ENCODE measurements at places on chromosomes 4 and X.

DNA sequence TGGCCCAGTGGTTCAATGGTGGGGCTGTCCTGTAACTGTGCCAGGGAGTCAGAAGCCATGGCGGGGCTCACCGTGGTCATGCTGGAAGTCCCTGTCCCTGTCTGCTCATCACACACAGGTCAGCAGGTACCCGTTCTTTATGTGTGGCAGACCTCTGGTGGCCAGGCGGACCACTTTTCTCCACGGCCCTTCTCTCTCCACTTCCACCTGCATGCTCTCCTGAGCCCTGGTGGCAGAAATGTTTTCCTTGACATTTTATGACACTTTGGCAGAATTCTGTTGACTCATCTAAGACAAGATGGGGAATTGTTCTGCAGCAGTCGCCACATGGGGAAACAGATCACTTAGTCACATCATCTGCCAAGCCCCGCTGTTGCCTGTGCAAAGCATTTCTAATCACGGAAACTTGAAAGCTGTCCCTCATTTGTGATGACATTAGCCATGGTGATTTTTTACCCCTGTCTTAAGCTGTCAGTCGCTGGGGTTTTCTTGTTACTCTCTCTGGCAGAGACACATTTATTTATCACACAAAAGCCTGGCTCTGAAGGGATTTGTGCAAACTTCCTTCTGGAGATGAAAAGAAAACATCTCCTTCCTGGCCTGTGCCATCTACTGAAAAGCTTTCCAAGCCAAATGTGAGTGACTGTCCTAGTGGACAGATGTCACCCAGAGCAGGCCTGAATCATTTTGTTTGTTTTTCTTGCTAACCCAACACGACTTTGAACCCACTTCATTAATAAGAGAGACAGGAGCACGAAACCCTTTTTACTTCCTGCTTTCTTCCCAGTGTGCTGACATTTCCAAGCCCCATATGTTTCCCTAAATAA, 38.8 kb upstream of the STIM2 start:
- DNase-seq: no peak

GRCh38 chr4:156946516-156947424, 24.8 kb downstream of the PDGFC start:
- no peak for DNase-seq

DNA sequence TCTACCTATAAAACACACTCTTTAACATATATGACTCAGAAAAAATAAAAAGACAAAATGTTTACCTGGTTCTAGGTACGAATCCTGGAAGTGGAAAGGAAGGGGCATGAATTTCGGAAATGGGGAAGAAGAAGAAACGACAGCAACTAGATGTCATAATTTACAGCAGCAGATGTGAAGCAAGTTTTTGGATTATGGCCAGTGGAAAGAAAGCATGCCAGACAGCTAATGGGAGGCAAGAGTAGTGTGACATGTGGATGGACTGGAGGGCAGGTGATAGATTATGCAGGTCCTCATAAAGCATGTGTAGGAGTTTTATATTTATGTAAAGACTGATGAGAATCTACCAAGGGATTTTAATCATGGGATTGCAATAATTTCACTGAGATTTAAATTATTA, 279.0 kb upstream of the TACR3 start:
- no peak for DNase-seq

GRCh38 chr4:26520728-26521450, 30.6 kb upstream of the CCKAR start:
- no peak for DNase-seq

DNA sequence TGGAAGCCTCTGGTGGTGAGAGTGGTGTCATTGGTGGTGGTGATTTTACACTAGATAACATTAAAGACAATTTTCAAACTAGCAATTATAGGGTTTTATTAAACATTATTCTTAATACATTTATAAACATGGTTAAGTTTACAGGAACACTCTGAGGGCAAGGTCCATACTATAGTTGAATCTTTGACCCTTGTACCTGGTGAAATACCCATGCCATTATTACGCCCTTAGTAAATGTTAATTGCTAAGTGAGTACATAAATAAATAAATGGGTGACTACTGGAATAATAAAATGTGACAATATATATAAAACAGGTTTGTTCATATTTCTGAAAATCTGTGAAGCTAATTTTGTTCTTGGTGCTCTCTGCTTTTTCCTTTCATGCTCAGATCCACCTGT, 13.6 kb upstream of the CLNK start:
- DNase-seq: no peak

- DNase-seq: no peak
Measured at GRCh38 chr4:78609580-78609979, 58.0 kb downstream of the ANXA3 start.

- no peak for DNase-seq
Measured at GRCh38 chr4:5416637-5417036, 291.7 kb downstream of the EVC2 start.

DNA sequence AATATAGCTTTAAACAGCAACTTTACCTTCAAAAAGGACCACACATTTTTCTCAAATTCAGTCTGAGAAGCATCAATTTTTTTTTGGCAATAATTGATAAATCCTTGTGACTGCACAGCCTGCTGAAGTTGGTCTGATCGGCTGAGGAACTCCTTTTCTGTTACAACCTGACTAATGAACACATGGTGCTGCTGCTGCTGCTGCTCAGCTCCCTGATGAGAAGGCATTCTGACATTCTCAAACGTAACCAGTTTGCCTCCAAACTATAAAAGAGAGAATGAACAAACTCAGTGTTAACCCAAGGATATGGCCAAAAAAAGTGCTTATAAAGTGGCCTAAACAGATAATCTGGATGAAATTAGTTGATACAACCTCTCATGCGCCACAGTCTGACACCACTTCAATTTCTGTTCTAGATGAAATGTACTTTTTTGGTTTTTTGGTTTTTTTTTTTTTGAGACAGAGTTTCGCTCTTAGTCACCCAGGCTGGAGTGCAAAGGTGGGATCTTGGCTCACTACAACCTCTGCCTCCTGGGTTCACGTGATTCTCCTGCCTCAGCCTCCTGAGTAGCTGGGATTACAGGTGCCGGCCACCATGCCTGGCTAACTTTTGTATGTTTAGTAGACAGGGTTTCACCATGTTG, 26.5 kb downstream of the SEC31A start:
- DNase-seq: no peak

DNA sequence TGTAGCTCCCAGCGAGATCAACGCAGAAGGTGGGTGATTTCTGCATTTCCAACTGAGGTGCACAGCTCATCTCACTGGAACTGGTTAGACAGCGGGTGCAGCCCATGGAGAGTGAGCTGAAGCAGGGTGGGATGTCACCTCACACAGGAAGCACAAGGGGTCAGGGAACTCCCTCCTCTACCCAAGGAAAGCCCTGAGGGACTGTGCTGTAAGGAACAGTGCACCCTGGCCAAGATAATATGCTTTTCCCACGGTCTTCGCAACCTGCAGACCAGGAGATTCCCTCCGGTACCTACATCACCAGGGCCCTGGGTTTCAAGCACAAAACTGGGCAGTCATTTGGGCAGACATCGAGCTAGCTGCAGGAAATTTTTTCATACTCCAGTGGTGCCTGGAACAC, 216.4 kb upstream of the TET2 start:
- DNase-seq: no peak

DNA sequence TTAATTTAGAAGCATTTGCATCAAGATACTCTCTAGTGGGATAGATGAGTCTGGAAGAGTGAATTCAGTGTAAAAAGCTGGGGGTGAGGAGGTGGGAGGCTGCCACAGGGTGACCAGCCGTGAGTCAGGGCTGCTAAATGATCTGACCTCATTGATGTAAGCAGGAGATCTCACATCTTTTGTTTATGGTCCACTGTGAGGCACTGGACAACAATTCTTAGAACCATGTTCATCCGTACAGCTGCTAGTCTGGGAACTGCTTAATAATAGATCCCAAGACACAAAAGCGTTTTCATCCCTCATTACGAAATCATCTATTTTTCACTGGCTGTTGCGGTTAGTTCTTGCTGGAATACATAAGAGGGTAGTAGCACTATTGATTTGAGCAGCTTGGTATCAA, 14.1 kb downstream of the KLF3 start:
- DNase-seq: no peak

GRCh38 chr4:41644288-41644914, 104.1 kb downstream of the PHOX2B start:
- DNase-seq: no peak

- no peak for DNase-seq
Measured at GRCh38 chr4:34362654-34363053, 1881.7 kb downstream of the ARAP2 start.

GRCh38 chrX:129600981-129601424, 53.8 kb downstream of the APLN start:
- DNase-seq: peak; percentile 23

- no peak for DNase-seq
Measured at GRCh38 chr4:105246712-105247111, 100.0 kb downstream of the TET2 start.

DNA sequence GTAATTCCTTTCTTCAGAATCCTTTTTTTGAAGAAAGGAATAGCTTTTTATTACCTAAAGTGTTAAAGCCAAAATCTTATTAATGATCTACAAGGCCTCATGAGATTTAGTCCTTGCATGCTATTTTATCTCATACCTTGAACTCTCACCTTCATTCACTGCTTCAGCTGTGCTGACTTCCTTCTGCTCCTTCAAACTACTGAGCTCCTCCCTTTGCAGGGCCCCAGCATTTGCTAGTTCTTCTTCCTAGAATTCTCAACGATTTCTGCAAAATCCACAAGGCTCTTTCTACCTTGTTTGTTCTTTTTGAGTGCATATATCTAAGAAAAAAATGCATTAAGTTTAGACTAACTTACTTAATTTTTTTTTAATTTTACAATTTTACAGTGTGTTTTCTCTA, 619.5 kb downstream of the EPHA5 start:
- no peak for DNase-seq

- DNase-seq: no peak
Measured at GRCh38 chr4:104983615-104984179, 163.0 kb upstream of the TET2 start.

DNA sequence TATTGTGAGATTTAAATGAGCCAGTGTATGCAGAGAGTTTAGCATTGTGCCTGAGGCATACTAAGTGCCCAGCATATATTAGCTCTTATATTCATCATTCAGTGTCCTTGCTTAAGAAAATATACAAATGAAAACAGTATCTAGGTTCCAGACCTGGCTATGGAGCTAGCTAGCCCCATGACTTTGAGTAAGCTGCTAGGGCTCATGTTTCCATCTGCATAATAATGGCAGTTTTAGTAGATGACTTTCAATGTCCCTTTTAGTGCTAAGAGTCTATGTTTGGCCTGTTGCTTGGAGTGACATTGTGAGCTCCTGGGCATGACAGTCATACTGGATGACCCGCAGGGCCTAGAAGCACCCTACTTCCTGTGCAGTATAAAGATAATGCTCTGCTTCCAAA, 435.3 kb downstream of the ZIC3 start:
- no peak for DNase-seq

Measured in AML-193 (cell line).